GM04504 (cell line): ENCODE measurements at places on chromosomes 16 and 17.

DNA sequence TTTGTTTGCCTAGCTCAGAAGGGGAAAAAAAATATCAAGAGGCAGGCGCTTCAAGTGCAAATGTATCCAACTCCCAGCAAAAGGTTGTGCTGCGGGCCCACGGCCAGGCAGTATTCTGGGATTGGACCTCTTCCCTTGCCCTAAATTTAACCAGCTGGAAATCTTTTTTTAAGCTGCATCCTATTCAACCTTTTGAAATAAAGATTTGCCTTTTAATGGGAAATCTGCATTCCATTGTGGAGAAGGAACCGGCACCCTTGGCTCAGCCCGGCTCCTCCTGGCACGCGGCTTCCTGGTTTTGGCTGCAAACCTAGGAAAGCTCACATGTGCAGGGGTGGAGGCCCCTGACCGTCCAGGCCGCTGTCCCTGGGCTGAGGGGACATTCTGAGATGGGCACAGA lies 38.8 kb upstream of the ENPP7 start:
- no peak for DNase-seq

DNA sequence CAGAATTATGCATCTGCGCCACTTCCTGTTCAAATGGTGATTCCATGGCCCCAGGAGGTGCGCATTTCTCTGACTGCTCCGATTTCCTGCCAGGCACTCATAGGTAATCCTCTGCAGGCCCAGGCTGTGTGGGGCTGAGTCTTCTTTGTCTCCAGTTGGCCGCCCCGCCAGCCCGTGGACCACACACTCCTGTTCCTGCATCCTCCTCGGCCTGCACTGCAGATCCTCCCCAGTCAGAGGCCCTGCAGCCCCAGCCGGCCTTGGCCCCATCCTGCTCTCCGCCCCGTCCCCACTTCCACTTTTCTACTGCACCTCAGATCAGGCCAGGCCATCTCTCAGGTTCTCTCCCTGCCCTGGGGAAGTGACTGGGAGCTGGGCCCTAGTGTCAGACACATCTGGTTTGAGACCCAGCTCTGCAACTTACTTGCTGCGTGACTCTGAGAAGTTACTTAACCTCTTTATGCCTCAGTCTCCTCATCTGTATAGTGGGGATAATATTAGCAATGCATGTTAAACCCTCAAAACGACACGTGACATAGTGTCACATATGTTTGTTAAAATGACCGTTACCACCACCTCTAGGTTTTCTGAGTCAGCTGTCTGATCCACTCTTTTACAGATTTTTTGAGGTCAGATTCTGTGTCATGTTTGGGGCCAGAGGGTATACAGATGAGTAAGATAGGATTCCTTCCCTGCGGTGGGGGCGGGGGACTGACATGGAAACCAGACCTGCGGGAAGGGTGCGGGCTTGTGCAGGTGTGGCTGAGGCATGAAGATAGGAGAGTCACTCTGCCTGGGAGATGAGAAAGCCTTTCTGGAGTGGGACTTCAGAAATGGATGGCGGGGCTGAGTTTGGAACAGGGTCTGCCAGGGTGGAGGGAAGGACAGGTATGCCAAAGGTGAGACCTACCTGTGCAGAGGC lies 12.8 kb downstream of the RAB11FIP4 start:
- DNase-seq, result no peak

- DNase-seq, result no peak
Observed at GRCh38 chr17:27217631-27218030, 76.3 kb upstream of the WSB1 start.

- DNase-seq, result no peak
Observed at GRCh38 chr17:8382880-8383142, 182 bp downstream of the RPL26 start.
